SK-N-DZ (cell line): ENCODE measurements at places on chromosomes 7 and 10.

DNA sequence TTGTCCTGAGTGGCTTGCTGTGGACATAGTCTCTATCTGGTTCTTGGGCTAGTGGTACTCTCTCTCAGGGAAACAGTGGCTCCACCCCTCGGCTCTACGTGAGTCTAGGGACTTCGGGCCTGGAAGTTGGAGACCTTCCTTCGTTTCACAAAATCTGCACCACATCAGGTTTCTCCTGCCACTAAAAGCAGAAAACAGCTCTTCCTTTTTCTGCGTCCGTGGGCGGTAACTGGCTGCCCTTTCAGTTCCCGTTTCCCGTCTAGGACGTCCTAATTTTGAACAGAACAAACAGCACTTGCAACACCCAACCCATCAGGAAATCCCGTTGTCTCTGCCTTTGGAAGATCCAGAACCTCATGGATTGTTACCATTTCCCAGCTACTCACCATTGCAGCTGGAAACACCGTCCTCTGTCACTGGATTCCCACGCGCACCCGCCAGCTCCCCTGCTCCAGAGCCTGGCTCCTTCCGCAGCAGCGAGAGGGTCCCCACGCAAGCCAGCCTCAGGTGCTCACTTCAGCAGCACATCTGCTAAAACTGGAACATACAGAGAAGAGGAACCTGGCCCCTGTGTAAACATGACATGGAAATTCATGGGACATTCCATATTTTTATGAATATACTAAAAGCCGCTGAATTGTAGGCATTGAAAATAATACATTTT lies 311.4 kb upstream of the AKR1E2 start:
- DNase-seq = no peak

DNA sequence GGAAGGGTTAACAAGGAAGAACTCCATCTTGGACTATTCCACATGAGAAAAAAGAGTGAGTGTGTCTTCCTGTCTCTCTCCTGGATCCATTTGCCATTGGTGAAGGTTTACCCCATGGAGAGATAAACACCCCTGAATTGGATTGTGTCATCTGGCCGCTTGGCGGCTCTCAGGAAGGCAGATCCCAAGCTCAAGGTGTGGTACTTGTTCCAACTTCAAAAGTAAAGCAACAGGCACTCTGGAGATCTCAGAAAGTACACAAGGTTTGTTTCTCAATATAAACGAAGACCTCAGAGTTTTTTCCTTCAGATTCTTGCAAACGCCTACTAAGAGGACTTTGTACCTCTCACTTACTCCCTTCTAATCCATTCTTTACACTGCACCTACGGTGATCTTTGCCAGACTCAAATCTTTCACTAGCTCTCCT lies 116.7 kb downstream of the REEP3 start:
- no peak for DNase-seq

DNA sequence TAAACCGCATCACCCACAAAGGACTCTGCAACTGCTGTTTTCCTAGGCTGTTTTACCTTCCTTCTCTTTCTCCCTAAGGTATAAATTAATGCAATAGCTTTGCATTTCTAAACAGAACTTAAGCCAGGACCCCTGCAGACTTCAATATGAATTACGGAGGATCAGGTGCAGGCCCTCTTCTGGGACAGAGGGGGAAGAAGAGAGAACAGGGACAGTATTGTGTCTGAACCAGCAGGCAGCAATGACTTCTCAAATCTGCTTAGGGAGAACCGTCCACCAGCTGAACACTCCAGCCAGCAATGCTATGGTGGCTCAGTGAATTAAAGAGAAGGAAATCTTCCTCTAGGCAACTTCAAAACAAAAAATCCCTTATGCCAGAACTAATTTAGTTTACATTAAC lies 35.7 kb downstream of the POLR3A start:
- no peak for DNase-seq

- no peak for DNase-seq
Observed at GRCh38 chr7:110397927-110398660, 692.8 kb upstream of the LRRN3 start.
